ENCODE measurements at places on chromosomes 4 and X. TPM values are rescaled to one million over a fixed set of nuclear protein-coding genes. Genes with fewer than 3 reads are reported as not detected.
A peak's percentile ranks its signal among the peaks of the same experiment; 100 is the strongest.

DNA sequence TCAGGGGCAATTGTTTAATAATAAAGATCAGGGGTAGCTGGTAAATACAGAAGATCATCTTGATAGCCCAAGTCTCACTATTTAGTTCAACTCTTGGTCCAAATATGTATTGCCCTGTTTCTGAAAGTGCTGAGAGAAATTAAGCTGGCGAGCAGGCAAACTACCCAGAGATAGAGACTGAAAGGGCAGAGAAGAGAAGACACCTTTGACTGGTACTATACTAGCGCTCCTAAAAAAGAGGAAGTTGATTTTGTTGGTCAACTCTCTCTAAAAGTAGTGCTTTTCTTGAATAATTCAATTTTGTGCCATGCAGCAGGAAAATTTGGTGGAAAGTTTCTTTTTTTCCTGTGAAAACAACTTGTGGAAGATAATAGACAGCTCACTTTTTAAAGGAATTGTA, 64.0 kb downstream of the IGSF1 start:
- ATAC-seq, result no peak

DNA sequence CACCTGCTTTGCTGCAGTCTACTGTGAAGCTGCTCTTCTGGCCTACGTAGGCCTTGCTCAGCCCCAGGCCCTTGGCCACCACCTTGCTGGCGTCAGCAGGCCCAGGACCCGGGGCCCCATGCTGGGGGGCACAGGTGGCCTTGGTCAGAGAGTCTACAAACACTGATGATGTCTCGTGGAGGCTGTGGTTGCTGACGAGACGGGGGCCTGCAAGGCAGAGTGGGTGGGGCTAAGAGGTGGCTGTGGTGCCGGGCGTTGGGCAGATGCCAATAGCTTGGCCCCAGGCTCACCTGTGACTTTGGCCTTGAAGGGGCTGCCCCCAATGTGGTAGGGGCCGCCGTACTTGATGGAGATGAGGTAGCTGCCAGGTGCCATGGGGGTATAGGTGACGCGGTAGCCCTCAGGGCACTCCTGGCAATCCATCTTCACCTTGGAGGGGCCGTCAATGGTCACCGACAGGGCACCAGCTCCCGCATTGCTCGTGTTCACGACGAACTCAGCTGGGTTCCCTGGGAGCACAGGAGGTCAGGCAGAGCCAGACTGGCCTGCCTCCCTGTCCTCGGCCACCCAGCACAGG, 25.0 kb downstream of the FLNA start:
- no peak for ATAC-seq

Gene FSTL5
- total RNA-seq, result 31.3 TPM

Gene GPR82
- 2.3 TPM for total RNA-seq

GRCh38 chrX:73683236-73683859, 120.4 kb downstream of the CHIC1 start:
- ATAC-seq, result no peak

- ATAC-seq, result no peak
Measured at GRCh38 chr4:58776627-58777026, 1666.4 kb upstream of the IGFBP7 start.

GRCh38 chr4:103075435-103075893, 1.1 kb downstream of the SLC9B2 start:
- ATAC-seq, result peak; percentile 3

Gene ALAS2
- not detected for total RNA-seq

DNA sequence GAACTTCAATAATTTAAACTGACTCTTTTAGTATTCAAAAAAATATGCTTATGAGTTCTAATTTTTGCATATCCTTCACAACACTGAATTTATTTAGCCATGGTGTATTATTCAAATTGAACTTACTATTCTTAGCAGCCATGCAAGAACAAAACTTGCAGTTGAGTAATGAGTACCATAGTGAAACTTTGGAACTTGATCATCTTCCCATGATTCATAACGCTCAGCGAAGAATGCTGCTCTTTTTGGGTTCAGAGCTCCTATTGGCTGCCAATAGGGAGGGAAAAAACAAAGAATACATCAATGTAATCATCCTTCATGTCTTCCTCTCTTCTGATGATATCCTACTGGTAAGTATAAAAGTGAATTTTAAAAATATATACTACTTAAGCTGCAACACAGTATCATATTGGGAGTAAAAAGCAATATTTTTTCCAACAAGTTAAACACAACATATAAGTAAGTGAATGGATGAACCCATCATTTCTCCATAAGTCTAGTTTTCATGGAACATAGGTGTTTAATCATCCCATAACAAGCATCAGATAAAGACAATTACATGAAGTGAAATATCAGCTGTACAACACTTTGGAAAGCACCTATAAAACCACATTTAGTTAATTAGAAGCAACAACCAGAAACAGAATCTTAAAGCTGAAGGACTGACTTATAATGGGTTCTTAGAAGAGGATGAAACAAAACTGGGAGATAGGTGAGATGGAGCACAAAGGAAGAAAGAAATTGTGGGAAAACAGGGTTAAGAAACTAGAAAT, 145.2 kb upstream of the MAB21L2 start:
- ATAC-seq, result no peak

GRCh38 chr4:185510806-185511205, 24.5 kb downstream of the PDLIM3 start:
- no peak for ATAC-seq

GRCh38 chr4:24743206-24743605, 52.2 kb upstream of the SOD3 start:
- peak; percentile 92 for ATAC-seq

- ATAC-seq, result no peak
Measured at GRCh38 chrX:93120805-93121204, 552.6 kb downstream of the NAP1L3 start.

- ATAC-seq, result no peak
Measured at GRCh38 chr4:87209696-87210095, 10.7 kb downstream of the KLHL8 start.

DNA sequence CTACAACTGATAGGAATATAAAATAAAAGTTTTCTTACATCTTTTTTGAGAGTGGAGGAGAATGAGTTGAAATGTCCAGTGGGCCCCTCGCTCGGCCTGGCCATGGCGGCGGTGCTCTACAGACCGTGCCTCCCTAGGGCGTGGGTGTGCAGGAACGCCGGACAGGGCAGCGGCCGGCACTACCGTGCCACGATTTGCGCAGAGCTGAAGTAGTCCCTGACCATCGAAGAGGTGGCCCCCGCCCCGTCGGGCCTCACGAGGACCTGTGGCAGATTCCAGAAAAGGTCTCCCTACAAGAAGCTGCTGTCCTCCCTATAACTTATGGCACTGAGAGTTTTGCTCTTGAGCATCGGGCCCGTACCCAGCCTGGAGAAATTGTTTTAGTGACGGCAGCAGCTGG, 228.9 kb upstream of the ARHGAP24 start:
- ATAC-seq, result no peak

Gene DGKK
- total RNA-seq, result 0.66 TPM

DNA sequence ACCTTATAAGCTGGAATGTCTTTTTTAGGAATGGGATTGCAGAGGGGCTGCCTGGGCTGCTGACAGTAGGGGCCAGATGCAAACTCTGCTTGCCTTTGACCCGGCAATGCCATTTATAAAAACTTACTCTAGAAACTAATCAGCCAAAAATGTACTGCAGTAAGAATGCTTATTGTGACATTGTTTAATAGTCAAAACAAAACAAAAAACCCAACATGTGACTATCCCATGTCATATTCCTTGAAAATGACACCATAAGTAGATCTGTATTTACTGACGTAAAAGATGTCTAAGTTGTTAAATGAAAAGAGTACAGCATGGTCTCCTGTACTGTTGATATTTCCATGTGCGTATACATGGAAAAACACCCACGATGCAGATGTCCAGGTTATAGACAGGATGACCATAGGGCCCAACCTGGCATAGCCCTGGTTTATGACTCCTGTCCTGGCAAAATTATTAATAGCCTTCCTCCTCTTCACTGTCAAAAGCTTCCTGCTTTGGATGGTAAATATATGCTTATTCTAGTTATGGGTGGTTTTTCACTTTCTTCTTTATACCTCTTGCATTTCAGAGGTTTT, 138.9 kb downstream of the PTTG2 start:
- ATAC-seq, result no peak

GRCh38 chr4:8325291-8325973, 55.9 kb downstream of the HTRA3 start:
- ATAC-seq, result no peak

- no peak for ATAC-seq
Measured at GRCh38 chr4:141283563-141283962, 62.9 kb downstream of the ZNF330 start.

Gene FAM47A
- total RNA-seq, result not detected

Gene MTTP
- 2.6 TPM for total RNA-seq

DNA sequence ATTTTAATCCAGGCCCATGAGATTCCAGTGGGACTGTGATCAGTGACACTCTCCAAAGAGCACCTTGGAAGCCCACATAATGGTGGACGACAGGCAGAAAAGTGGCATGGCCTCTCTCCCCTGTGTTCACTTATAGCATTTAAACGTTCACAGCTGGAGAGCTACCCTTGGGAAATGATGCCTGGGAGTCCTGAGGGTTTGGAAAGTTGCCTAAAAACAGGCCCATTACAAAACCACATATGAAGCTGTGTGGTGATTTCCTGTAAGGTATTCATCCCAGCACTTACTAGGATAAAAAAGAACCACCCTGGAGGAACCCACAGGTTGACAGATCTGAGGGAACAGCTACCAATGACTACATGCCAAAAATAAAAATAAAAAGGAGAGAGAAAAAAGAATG, 193.2 kb downstream of the RASL11B start:
- ATAC-seq, result no peak

- peak; percentile 27 for ATAC-seq
Measured at GRCh38 chr4:107519053-107519452, 201.0 kb downstream of the PAPSS1 start.

DNA sequence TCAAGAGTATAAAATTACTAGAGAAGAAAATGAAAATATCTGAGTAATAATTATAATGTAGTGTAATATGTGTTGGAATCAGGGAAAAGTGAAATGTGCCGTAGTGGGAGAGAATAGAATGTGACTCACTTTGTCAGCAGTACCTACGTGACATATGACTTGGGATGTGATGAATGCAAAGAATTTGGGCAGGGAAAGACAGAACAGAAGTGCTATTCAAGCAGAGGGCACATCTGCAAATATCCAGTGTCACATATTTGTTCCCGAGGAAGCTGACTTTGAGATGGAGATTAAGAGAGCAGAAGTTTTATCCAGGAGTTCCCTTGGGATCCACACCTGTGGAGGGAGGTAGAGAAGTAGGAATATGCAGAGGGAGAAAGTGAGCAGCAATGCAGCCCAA, 69.3 kb upstream of the HS3ST1 start:
- no peak for ATAC-seq

DNA sequence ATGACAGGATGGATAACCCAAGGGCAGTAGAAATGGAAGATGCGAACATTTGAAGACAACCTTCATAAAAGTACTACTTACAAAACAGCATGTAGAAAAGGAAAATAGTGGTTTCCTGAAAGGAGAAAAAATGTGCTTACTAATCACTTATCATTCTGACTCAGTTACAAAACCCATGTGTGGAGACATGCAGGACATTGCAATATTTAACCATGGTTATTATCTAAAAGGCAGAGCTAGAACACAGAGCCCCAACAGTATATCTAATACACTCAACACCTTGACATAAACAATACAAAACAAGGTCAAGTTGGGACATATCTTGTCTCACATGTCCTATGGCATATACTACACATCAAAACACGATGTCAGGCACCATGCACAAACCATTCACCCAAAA, 55.9 kb downstream of the EIF4E start:
- ATAC-seq, result no peak

Gene SLC39A8
- total RNA-seq, result 1.6 TPM

GRCh38 chr4:98242538-98242937, 18.6 kb upstream of the RAP1GDS1 start:
- ATAC-seq, result no peak

DNA sequence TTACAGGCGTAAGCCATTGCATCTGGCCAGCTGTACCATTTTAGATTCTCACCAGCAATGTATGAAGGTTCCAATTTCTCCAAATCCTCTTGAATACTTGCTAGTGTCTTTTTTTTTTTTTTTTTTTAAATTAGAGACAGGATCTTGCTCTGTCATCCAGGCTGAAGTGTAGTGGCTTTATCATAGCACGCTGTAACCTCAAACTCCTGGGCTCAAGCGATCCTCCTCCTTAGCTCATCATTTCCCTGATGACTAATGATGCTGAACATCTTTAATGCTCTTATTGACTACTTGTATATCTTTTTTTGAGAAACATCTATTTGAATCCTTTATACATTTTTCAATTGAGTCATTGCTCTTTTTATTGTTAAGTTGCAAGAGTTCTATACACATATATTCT, 40.3 kb downstream of the HDAC8 start:
- no peak for ATAC-seq

Gene HTN3
- total RNA-seq, result not detected

DNA sequence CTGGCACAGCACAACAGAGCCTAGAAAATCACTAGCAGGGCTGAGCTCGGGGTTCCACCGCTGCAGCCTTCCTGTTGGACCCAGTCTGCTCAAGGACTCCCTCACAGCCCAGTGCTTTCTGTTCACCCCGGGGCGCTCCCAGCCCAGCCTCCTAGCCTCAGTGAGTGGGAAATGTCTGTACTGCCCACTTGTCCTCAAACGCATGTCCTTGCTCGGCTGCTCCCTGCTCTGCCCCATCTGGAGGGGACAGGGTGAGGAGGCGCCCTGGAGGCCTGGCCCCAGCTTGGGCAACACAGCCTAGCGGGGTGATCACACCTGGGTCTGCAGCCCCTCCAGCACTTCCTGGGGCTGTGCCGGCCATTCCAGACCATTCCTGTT, 11.9 kb upstream of the CCNQ start:
- no peak for ATAC-seq

DNA sequence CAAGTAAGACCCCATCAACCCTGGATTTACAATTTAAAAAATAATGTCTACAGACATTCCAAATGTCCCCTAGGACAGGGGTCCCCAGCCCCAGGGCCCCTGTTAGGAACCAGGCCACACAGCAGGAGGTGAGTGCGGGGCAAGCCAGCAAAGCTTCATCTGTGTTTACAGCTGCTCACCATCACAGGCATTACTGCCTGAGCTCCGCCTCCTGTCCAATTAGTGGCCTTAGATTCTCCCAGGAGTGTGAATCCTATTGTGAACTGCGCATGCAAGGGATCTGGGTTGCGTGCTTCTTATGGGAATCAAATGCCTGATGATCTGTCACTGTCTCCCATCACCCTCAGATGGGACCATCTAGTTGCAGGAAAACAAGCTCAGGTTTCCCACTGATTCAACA, 146.1 kb downstream of the ATP10D start:
- ATAC-seq, result no peak

- no peak for ATAC-seq
Measured at GRCh38 chr4:113955948-113956347, 23.5 kb downstream of the ARSJ start.

Gene TMEM47
- total RNA-seq, result 137 TPM

Data from motor neuron (in vitro differentiated cells).